Activated naive CD8-positive, alpha-beta T cell treated with anti-CD3 and anti-CD28 coated beads for 36 hours (primary cell): ENCODE measurements at places on chromosomes 13 and 19.

GRCh38 chr13:45899406-45899805 lies 47.9 kb upstream of the SIAH3 start:
- no peak for DNase-seq

DNA sequence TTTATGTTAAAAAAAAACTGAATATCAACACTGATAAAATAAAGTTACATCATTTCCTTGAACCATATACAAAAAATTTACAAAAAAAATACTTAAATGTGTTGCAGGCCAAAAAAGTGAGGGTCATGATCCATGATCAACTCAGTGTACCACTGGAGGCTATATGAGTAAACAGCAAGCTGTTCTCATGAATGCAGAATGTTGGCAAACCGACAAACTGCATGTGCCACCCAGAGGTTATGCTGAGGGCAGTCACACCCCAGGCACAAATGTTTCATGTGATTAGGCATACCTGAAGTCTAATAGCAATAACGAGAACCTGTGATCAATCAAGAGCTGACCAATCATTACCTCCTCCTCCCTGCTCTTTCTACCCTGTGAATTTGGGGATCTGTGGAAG lies 91.9 kb downstream of the ZNF431 start:
- DNase-seq = no peak

DNA sequence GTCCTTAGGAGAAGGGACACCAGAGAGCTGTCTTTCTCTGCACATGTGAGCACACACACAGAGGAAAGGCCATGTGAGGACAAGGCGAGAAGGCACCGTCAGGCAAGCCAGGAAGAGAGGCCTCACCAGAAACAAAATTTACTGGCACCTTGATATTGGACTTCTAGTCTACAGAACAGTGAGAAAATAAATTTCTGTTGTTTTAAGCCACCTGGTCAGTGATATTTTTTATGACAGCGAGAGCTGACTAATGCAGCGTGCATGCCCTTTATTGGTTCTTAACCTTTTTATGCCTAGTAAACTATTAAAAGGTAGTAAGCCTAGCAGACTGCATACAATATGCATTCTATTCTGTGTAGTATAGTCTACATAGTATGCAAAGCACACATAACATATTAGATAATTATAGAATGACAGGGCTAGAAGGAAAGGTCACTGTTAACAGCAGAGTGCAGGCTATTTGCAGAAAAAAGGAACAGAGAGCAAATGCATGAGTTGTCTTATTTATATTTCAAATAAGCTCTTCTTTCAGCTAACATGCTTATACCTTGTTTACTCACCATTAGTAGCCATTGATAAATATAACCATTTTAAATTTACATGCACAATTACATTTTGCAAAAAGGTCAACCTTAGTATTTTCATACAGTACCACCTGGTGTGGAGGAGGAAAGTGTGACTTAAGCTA lies 25.2 kb upstream of the KATNAL1 start:
- DNase-seq = no peak

- DNase-seq = no peak
These were observed 44.2 kb downstream of the EDNRB start for GRCh38 chr13:77874406-77874805.

DNA sequence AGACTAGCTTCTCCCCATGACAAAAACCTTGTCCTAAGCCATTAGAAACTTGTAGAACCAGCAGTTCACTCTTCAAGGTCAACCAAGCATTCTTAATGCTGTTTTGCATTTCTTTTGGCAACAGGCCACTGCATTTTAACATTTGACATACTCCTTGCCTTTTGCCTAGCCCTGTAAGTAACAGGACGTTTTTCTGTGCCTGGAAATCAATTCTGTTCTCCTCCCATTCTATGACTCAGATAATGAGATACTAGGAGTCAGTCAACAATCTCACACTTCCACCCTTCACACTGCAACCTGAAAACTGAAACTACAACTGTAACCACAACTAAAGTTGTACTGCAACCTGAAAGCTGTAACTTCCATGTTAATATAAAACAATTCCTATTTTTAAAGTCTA lies 268.7 kb downstream of the MZT1 start:
- DNase-seq = no peak

GRCh38 chr13:112808377-112809140 lies 118.7 kb downstream of the ATP11A start:
- DNase-seq = no peak

DNA sequence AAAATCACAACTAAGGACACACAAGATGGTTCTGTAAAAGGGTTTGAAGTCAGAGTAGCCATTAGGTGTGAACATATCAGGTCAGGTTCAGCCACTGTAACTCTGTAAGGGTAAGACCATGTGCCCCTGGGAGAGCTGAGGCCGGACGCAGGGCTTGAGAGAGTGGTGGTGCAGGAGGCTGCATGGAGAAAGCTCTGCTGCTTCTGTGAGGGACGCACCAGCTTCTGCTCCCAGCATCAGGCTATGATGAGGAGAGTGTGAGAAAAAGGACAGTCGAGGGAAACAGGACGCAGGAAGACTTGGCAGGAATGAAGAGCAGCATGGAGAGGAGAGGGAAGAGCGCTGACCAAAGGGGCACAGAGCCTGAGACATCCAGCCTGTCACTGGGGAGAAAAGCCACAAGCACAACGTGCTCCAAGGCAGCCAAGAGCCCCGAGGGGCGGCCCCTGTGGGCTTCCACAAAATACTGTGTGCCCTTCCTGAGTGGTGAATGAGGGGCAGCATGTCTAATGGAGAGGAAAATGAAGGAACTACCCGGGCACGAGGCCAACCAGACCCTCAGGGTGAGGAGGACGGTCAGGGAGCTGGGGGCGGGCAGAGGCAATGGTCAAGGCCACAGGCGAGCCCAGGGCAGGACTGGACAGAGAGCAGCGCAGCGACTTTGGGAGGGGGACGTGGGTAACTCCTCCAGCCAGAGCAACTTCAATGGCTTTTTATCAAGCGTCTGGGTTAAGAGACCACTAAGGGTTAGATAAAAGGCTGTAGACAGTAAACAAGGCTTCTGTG lies 107.7 kb downstream of the COL4A1 start:
- DNase-seq = no peak

DNA sequence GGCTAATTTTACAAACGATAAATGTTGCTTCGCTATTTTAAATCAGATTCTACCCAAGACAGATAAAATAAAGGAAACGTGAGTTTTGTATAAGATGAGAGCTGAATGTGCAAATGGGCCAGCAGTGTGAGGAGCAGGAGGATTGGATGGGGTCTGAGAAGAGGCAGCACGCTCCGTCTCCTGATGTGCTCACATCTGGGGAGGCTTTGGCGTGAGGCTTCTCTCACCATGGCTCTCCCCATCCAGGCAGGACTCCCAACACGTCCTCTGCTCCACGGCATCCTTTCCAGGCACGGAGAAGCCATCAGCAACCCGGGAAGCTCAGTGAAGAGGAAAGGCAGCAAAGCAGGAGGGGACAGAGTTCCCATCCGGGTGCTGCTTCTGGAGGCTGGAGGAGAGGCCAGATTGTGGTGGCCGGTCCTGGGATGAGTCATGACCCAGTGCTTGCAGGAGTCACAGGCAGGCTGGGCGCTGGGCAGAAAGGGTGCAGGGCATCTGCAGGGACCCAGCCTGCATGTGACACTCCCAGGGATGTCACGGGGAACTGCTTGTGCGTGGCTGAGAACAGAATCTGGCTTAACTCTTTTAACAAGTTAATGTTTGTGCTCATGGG lies 47.5 kb downstream of the ZNF536 start:
- DNase-seq = no peak

DNA sequence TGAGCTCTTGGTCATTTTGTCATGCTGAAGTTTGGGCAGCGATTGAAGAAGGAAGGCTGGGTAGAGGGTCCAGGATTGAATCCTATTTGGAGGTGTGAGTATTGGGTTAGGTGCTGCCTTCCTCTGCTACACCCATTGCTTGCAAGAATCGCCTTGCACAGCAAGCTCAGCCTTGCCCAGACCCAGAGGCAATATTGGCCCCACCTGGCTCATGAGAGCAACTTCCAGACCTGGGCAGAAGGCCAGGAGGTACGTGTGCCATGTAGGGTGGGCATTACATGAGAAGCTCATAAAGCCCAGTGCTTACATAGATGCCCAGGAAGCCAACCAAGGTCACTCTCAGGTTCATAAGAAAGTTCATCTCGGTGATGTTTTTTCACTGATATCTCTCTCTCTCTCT lies 718.0 kb downstream of the EFNB2 start:
- DNase-seq = no peak

DNA sequence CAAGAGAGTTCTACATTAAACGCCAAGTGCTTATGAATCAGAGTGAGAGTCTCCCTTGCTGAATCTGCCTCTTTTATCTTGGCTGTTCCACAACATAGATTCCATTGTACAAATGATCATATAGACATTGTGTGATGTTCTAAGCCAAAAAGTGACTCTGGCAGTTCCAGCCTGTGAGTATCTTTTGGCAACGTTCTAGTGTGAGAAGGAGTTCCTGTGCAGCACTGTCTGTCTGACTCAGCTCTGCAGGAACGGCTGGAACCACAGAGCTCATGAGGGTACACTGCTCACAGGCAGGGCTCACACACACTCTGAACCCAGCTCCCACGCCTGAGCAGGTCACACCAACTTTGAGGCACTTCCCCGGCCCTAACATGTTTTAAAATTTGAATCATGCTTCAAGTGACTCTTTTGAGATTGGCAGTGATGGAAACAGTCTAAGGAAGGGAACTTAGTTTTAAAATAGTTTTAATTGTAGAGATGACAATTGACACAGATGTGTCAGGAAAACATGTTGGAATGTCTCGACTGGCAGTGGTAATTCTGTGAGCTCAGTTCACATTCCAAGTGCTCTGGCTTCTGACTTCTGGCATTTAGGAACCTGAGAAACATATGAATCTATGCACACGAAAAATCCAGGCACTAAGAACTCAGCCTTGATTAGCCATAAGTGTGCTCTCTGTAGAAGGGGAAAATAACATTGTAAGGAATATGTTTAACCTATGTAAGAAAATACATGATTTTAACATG lies 272.0 kb downstream of the UQCRFS1 start:
- no peak for DNase-seq

DNA sequence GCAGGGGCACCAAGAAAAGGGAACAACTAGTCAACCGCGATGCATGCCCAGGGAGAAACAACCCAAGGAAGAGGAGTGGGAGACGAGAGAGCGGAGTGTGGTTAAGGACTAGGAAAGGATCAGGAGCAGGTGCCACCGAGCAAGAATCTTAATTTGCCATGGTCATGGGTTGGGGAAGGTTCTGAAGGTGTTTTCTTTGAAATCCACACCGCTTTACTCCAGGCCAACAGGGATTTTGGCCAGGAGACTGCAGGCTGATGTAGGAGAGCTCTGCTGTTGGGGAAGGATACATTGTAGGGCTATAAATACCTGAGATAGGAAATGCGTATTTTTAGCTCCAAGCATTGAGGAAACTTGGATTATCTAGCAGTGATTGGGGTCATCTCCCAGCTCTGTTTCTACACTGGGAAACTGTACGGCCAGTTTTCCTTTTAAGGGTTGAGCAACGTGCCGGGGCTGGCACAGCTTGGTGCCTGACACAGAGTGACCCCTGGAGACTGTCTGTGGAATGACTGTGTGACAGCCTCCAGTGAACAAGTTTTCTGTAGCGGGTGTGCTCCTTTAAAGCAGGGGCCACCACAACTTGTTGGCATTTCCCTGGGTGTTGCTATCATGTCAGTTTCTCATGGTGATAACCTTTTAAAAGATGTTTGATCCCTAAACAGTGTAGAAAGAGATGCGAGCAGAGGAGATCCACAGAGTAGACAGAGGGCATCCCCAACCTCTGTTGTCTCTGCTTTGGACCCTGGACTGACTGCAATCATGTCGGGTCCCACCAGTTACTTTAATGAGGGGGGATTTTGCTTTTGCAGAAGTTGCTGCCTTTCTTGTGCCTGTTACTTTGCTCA lies 34.3 kb downstream of the ZNF536 start:
- no peak for DNase-seq

DNA sequence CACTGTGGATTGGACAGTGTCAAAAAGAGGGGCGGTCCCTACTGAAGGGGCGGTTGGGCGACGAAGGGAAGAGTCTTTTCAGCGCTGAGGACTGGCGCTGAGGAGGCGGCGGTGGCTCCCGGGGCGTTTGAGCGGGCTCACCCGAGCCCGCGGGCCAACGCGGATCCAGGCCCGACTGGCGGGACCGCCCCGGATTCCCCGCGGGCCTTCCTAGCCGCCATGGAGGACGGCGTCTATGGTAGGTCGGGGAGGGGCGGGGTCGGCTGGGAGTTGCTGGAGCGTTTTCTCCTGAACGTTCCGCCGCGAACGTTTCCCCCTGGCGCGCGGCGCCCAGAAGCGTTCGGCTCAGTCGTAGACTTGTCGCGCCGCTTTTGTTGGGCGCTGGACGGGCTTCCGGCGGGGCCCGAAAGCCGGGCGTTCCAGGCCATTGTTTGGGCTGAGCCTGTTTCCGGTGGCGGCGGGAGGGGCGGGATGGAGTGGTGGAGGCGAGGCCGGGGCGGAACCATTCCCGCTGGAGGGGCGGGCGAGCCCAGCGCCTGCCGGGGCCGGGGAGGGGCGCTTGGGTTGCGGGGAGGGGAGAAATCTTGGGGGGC lies at the start of gene CYTH2:
Gene CYTH2, plus strand, starts transcription at position 81 of the 593 bp plus-strand sequence. Its CDS starts 139 bp downstream, at position 220.
- DNase-seq = peak; percentile 82

- no peak for DNase-seq
These were observed 232.9 kb downstream of the TM9SF2 start for GRCh38 chr13:99734013-99734693.

- DNase-seq = no peak
These were observed 7.3 kb downstream of the NWD1 start for GRCh38 chr19:16726916-16727315.

DNA sequence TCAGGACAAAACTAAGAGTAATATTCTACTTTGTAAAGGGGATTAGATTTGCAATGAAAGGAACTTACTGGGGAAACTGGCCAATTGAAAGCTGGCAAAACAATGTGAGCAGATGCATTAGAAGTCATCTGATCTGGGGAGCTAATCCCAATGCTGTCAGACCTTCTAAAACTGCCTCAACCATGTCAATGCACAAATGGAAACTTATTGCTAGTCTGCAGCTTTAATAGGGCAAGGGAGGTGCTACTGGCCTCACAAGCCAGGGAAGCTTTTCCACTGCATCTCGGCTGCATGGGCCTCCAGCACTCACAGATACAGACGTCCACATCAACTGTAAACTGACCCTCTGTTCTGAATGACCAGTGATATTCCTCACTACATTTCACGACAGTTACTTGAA lies 154.2 kb downstream of the LHFPL6 start:
- no peak for DNase-seq

- DNase-seq = peak; percentile 78
These were observed 2.2 kb downstream of the CXCL17 start for GRCh38 chr19:42440357-42441048.

GRCh38 chr13:50080911-50081678 lies 65.9 kb downstream of the KCNRG start:
- DNase-seq = peak; percentile 55

DNA sequence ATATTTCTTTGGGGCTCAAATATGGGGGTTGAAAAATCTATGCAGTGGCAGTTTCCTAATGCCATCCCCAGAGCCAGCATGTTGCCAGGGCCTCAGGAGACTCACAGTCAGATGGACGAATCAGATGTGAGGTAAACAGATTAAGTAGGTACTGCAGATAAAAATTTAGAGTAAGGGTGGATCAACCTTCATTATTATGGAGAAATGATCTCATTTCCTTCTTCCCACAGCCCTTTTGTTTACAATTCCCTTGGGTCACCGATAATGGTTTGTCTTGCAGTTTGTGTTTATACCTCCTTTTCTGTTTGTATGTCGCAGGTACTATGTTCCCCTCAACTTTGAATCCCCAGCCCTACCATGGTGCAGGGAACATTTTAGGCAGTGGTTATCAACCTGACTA lies 20.0 kb downstream of the DIAPH3 start:
- no peak for DNase-seq
